ENCODE measurements at places on chromosomes 2 and 18. TPM values are rescaled to one million over a fixed set of nuclear protein-coding genes. Genes with fewer than 3 reads are reported as not detected.

DNA sequence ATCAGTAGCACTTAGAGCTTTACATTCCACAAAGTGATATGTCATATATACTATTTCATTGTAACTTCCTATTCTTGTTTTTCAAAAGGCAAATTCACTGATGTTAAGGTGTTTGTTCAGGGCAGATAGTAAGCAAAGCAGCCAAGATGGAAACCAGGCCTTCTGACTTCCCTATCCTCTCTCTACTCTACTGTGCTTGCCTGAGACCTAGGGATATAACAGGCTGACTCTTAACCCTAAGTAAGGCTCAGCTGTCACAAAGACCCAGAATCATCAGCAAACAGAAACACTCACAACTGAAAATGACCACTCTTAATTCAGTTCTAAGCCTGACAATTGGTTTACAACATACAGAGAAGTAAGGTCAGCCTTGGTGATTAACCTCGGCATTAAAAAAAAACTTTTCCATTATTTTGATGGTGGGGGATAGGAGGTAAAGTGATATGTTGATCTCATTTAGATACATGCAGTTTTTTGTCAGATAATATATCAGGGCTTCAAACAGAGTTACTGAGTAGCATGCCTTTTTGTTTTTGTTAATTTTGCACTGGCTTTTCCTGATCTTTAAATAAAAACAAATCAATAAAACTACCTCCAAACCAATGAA, 95.4 kb upstream of the CHRNA1 start:
- no peak for DNase-seq

GRCh38 chr2:186205254-186205911, 280.7 kb upstream of the ZC3H15 start:
- no peak for DNase-seq

DNA sequence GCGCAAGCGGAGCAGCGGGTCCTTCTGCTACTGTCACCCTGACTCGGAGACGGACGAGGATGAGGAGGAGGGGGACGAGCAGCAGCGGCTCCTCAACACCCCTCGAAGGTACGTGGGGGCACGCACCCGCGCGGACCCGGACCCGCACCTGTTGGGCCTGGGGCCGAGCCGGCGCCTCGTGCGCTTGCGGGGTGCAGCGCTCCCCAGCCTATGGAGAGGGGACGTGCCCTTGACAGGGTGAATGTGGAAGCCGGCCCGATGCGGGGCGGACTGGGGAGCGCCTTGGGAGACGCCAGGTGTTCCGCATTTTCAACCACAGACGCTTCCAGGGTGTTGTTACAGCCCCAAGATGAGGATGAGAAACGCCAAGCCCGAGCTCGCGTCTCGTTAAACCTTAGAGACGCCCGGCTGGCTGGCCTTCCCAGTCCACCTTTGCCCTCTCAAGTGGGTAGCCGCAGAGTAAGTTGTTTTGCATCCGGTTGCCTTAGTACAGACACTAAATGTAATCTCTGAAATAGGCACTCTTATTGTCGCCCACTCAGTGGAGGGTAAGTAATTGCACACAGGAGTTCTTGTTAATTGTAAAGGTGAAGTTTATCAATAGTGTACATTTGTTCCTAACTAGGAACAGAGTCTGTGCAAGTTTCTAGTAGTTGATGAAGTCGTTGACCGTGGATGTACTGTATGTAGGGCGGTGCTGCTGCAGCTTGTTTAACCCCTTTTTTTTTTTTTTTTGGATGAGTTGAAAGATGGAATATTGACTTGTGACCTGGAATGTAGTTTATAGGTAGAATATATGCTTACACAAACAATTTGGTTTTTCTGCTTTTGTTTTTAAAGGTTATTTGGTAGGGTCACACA, 815 bp downstream of the GMCL1 start:
- peak; percentile 44 for DNase-seq

CCDC68 gene
- total RNA-seq, result 2.6 TPM

GRCh38 chr2:151408788-151409600, 708 bp upstream of the RIF1 start:
- no peak for DNase-seq

DNA sequence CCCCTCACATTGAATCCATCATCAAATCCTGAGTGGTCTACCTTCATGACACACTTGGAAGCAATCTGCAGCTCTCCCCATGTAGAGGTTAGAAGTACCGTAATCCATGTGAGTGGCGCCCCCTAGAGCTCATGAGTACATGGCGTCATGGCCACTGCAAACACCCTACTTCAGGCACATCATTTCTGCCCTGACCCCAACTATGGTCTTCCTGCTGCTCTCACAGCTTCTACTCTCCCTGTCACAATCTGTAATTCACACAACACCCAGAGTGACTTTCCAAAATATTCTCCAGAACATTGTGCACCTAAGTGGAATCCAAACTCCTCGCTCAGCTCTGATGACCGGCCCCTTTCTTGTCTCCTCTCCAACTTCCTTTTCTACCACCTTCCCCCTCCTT, 141.9 kb downstream of the ANKRD44 start:
- DNase-seq, result peak; percentile 67

DNA sequence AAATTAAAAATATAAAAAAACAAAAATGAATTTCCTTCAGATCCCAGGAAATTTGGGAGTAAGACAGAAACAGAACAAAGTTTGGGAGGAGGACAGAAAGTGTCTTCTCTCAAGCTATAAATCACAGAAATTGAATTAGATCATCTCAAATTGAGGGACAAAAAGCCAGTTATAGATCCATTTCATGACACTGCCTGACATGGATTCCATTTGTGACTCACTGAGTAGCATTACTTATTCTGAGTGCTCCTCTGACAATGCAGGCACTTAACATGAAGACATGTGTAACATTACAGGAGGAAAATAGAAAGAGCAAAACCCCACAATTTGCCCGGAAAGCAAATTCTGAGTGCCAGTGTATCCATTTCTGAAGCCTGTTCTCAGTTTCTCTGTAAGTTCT, 63.9 kb upstream of the CREB1 start:
- DNase-seq, result no peak

DNA sequence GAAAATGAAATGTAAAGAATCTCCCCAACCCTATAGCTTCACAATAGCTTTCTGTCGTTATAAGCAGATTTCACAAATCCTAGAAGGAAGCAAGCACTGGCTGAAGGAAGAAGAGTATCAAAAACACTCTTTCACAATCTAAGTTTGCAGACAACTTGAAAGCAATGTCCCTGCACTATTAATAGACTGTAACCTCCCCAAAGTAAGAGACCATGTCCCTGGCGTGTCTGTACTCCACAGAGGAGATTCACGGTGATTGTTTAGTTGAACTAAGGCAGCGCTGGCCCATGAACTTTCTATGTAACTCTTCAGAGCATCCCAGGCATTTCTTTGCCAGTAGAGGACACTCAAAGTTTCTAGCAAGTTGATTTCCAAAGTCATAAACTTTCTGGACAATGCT, 128.0 kb upstream of the HNRNPA3 start:
- DNase-seq, result no peak

GPR155 gene
- 0.69 TPM for total RNA-seq

DNA sequence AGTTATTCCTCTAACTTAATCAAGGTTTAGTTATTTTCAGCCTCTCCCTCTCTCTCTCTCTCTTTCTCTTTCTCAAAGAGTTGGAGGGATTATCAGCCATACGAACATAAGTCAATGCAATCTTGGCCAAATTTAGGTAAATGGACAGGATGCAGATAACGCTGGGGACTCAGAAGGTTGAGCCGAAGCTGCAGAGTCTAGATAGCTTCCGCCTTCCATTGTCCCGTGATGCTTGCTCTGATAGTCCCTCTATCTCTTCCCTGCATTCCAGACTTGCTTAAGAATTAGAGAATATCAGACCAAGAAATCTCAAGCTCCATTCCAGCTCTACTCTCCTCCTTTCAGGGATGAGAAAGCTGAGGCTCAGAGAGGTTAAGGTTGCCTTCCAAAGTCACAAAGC, 502.8 kb upstream of the TNP1 start:
- DNase-seq, result no peak

- DNase-seq, result no peak
Observed at GRCh38 chr2:186751790-186752189, 57.9 kb downstream of the FAM171B start.

IL36B gene
- total RNA-seq, result not detected

GRCh38 chr18:54968807-54969206, 9.5 kb upstream of the CCDC68 start:
- no peak for DNase-seq

SKOR2 gene
- not detected for total RNA-seq

DNA sequence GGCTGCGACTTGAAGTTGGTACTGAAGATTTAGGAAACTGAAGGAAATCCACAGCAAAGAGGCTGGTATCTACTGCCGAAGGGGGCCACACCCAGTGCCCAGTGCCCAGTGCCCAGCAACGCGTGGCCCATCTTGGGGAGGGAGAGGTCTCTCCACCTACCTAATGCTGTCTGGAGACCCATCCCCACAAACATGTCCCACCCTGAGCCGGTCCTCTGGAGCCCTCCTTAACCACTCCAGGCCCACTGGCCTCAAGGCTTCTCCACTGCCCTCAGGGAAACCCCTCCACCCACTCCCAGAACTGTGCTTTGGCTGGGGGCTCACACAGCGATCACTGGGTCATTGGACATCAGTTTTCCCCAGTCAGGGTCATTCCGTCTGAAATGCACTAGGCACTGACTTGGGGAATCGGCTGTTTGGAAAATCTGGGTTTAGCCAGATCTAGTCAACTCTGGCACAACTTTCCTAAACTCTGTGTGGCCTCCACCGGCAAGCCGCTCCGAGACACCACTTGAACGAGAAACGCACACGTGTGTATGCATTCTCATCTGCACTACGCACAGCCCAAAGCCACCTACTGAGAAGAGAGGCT, 20.1 kb downstream of the GPR55 start:
- no peak for DNase-seq

HOXD10 gene
- total RNA-seq, result not detected

MC2R gene
- total RNA-seq, result not detected

DUSP2 gene
- 16.7 TPM for total RNA-seq

- peak; percentile 75 for DNase-seq
Observed at GRCh38 chr2:121071034-121071504, 213.9 kb downstream of the TFCP2L1 start.

GRCh38 chr2:161161074-161161706, 962 bp downstream of the TANK start:
- DNase-seq, result no peak

BCL11A gene
- total RNA-seq, result 3.1 TPM

GRCh38 chr18:78977637-78978348, 1.8 kb upstream of the SALL3 start:
- DNase-seq, result no peak

SH3BP4 gene
- 47.3 TPM for total RNA-seq

- DNase-seq, result no peak
Observed at GRCh38 chr2:4995466-4995865, 696.7 kb upstream of the SOX11 start.

GRCh38 chr2:88197732-88198131, 27.6 kb downstream of the THNSL2 start:
- DNase-seq, result no peak

- DNase-seq, result peak; percentile 16
Observed at GRCh38 chr2:65620524-65620923, 188.1 kb upstream of the SPRED2 start.

DNA sequence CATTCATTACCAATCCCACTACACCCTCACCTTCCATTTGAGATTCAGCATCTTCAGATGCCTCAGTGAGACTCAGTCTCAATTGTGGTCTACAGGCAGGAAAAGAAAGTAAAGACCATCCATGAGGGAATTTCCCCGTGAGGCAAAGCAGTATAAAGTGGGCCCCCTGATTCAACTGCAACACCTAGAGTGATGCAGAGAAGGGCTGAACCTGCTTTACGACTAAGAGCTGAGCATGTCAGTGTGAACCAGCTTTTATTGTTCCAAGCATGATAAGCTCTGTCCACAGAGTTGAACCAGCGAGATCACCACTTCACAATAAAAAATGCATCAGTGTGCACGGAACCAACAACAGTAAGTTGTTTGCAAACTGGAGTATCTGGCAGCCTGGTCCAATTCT, 357.6 kb upstream of the ATP5MC3 start:
- no peak for DNase-seq

DNA sequence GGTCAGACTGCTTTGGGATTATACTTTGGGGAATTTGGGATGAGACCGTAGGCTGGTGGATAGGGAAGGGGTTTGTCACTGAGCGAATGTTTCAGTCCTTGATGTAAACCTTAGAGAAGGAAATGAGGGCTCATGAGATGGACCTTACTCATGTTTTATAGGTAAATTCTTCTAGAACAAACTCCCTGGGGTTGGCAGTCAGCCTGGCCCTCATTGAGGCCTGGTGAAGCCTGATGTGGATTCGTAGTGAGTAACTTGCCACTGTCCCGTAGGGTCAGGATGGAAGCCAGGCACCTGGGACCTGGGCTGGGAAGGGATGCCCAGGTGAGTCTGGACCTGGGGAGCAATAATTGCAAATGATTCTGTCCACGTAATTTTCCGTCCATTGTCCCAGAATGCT, 258.3 kb downstream of the LPIN1 start:
- DNase-seq, result peak; percentile 66

DNA sequence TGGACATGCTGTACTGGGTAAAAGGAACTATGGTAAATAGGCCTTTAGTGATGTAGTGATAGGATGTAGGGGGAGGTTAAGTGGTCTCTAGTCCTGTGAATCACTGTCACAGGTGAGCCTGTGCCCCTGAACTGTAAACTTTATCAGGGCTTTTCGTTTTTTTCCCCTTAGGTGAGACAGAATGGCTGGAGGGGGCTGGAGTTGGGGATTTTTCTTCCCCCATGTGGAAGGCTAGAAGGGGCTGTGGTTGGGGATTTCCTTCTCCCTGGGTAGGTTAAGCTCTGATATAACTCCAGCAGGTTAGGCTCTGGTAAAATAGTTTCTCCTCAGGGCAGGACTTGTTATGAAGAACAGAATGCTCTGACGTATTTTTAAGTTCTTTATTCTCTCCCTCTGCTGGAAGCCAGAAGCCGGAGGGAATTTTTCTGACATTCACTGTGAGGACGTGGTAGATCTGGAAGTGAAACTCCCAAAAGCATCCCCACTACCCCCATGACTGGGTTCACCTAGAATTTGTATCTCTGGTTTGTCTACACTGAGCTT, 28.5 kb downstream of the PIKFYVE start:
- DNase-seq, result no peak

DNA sequence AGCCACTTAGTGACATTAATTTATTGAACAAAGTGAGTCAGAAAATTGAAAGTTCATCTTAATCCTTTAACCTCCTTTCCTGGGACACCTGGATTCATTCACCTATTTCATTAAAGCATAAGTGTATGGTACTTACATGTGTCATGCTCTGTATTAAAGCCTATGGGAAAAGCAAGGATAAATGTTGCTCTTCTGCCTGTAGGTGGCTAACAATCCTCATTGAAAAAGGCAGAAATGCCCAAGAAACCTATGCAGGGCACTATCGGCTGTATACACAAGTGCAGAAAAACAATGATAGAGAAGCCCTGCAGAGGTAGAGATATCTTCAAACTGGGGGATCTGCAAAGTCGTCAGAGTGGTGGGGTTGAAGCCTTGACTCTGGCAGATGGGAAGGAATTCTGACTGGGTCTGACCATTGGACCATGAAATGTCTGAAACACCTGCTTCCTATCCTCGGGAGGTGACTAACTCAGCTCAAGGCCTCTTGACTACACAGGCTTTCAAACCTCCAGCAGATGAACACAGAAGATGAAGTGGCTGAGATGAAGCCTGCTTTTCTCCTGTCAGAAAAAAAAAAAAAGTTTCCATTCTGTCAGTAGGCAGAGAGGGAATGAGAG, 83.1 kb downstream of the DCC start:
- no peak for DNase-seq

DSC1 gene
- total RNA-seq, result not detected

- DNase-seq, result no peak
Observed at GRCh38 chr2:12932192-12932591, 215.5 kb downstream of the TRIB2 start.
